Activated T-helper 1 cell treated with anti-CD3 and anti-CD28 coated beads, Interleukin-2, amount 50 U/mL, for 16 hours (primary cell): ENCODE measurements at places on chromosomes 7 and 10.

DNA sequence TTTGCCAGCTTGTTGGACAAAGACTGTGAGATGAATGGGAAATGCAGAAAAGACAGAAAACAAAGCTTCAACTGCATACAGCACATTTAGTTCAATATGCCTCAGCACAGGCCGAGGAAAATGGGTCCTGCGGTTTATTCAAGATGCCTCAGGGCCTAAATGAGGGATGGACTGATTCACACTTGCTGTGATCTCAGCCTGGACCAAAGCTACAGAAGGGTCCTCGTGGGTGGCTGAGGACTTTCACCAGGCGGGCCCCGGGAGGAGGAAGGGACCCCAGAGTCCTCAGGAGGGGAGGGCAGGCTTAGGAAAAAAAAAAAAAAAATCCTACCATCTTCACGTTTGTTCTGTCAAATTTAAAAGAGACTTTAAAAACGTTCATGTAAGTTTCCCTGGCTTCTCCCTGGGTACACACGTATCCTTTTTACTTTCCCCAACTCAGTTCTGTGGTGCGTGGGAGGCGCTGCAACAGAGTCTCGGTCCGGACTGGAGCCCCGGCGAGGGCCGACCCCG lies 624 bp upstream of the ZNF783 start:
- DNase-seq: no peak

DNA sequence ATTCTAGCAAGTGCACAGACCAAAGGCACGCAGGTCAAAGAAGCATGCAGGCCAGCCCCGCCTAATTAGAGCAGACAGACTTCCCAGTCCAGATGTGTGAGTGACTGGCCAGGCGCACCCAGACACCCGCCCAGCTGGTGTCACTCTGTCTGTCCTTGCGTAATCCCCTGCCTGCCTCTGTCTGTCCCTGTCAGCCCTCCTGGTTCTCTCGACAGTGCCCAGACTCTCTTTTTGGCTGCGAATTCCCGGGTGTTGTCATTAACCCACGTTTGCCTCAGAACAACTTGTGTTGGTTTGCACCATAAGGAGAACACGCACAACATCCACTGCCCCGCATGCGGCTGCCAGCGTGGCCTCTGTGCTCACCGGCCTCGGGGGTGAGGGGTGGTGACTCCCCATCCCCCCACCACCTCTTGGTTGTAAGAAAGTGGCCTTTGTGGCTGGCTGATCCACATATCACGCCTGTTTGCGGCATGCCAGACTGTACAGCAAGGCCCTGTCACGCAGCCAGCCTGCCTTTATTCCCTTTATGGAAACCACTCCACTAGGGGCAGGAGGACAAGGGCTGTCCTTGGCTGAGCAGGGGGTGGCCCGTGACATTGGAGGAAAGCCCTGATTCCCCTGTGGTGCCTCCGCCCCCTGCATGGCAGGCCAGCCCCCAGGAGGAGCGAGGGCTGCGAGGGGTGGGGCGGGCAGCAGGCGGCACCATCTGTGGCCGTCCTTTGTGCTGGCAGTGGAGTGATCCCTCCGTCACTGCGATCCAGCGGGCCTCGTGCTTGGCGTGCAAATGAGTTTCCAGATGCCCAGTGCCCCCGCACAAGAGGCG lies 72.8 kb upstream of the PPIF start:
- no peak for DNase-seq

- no peak for DNase-seq
Measured at GRCh38 chr10:5720182-5720581, 35.5 kb downstream of the TASOR2 start.

DNA sequence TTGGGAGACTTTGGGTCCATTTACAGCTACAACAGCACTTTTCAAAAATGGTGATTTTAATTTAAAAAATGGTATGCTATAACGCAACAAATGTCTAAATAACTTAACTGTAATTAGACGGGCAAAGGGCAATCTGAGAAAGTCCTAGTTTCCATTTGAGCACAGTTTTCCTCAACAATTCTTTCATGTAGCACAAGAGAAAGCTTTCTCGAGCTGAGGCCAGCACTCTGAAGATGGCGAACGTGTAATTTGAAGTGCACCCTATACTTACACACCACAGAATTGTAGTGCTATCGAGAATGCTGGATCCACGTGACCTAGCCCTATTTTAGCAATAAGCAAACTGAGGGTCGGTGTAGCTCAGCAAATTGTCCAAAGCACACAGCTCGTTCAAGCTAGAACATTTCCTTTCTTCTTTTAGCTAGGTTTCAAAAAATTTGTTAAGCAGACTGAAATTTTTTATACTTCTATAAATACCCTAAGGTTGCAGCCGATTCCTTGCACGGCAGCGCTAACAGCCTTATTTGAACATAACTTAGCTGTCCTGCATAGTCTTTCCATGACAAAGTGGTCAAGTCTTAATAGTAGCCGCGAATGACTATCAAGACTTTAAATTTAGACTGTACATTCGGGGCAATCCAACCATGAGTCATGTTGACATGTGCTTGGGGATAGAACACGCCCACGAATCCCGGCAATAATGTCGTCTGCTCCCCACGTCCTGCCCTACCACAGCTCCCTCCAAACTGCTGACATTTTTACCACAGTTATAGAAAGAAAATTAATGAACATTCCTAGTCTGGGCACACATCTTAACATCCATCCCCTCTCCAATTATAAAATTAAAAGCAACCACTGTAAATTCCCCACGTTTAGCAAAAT lies 10.0 kb downstream of the KLF6 start:
- DNase-seq: no peak

DNA sequence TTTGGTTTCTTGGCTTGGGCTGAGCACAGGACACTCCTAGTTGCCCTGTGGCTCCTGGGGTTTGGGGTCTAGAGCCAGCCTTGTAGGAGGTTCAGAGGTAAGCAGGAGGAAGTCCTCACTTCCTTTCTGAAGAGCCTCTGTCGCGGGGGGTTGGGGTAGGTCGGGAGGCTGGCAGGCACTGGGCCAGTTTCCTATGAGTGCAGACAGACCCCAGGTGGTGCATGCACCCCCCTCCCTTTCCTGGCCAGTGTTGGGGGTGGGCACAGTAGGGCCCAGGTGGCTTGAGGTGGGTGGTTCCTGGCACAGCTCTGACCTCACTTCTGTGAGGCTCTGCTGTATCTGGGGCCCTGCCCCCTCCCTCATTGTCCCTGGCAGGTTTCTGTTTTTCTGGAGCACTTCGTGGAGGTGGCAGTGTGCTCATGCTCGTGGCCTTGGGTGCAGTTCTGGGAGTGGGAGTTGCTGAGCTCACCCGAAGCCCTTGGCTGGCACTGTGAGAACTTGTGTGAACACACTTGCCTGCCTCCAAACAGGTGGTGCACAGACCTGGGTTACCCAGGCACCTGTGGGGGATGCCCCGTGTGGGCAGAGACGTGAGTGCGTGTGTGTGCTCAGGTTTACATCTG lies 1.8 kb downstream of the PALD1 start:
- no peak for DNase-seq

- DNase-seq: no peak
Measured at GRCh38 chr7:139328375-139328774, 12.8 kb upstream of the FMC1 start.

- DNase-seq: no peak
Measured at GRCh38 chr7:33039903-33040292, 22.7 kb downstream of the NT5C3A start.

GRCh38 chr10:55141892-55142291 lies 340.9 kb upstream of the PCDH15 start:
- DNase-seq: no peak

DNA sequence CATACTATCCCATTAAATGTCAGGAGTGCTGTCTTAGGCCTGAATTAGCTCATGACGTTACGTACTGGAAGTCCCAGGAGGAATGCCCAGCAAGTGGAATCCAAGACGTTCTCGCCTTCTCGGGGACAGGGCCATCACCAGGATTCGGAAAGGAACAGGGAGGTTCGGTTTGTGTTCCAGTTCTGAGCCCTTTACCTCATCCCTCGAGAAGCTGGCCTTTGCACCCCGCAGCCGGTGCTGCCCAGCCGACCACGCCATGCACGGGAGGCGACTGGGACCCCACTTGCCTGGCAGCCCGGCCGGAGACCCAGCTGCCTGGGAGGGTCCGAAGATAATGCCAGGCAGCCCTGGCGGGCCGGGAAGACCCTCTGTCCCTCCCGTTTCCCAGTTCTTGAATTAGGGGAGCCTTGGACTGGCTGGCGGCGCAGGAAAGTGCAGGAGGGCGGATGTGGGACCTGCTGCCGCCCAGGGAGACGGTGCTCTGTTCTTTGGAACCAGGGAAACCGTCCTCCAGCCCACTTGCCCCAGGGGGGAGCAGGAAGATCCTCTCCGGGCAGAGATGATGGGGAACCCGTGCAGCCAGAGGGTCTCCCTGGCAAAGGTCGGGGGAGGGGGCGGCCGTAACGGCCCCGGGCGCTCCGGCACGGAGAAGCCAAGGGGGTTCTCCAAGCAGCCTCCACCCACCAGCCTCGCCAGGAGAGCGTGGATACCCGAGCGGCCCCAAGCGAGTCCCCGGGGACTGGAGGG lies 671 bp upstream of the CHST3 start:
- DNase-seq: no peak

GRCh38 chr10:3422282-3422681 lies 249.7 kb upstream of the PITRM1 start:
- no peak for DNase-seq
